ENCODE measurements at places on chromosomes 5 and 9. TPM values are rescaled to one million over a fixed set of nuclear protein-coding genes. Genes with fewer than 3 reads are reported as not detected.

GRCh38 chr5:112412346-112412745 lies 6.7 kb downstream of the EPB41L4A start:
- DNase-seq = no peak
- no peaks in the 10 kb centered on the region for H3K4me1 ChIP-seq
- no peak overlapping the region for H3K4me3 ChIP-seq
- H3K36me3 ChIP-seq = no peaks in the 10 kb centered on the region

- DNase-seq = no peak
- no peaks in the 10 kb centered on the region for H3K27me3 ChIP-seq
- peaks cover 56% of the 10 kb centered on the region for H3K4me1 ChIP-seq
- H3K27ac ChIP-seq = peak overlapping the region; percentile 97
Observed at GRCh38 chr9:134375430-134376385, 49.5 kb downstream of the RXRA start.

GRCh38 chr9:88829276-88829675 lies 162.0 kb upstream of the S1PR3 start:
- no peak for DNase-seq
- no peaks in the 10 kb centered on the region for H3K27me3 ChIP-seq
- no peaks in the 10 kb centered on the region for H3K4me1 ChIP-seq
- H3K27ac ChIP-seq = no peak overlapping the region
- H3K4me3 ChIP-seq = no peak overlapping the region

DNA sequence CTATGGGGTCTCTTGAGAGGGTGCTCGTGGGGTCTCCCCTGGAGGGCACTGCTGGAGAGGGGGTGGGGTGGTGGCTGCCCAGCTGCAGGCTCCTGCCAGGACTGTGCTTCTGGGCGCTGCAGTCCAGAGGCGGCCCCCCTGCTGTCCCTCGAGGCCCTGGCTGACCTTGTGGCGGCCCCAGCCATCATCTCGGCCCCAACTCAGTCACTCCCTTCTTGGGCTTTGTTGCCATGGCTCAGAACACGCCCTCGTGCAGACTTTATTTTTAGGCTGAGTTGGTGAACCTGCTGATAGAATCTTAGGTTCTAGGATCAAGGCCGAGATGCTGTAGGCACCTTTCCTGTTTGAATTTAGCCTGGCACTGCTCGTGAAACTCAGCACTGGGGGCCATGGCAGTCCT lies 22.8 kb downstream of the FBXW5 start:
- H3K36me3 ChIP-seq = no peaks in the 10 kb centered on the region
- H3K27me3 ChIP-seq = no peaks in the 10 kb centered on the region
- DNase-seq = no peak
- no peaks in the 10 kb centered on the region for H3K4me1 ChIP-seq
- no peak overlapping the region for H3K4me3 ChIP-seq

GLRA1 gene
- not detected for total RNA-seq

- no peaks in the 10 kb centered on the region for H3K36me3 ChIP-seq
- no peaks in the 10 kb centered on the region for H3K27me3 ChIP-seq
- H3K4me3 ChIP-seq = no peak overlapping the region
- no peak overlapping the region for H3K27ac ChIP-seq
Observed at GRCh38 chr9:20442461-20443319, 179.6 kb downstream of the MLLT3 start.

DUSP1 gene
- 752 TPM for total RNA-seq

- H3K27ac ChIP-seq = no peak overlapping the region
- no peak overlapping the region for H3K4me3 ChIP-seq
- no peak for DNase-seq
- H3K27me3 ChIP-seq = no peaks in the 10 kb centered on the region
- H3K36me3 ChIP-seq = no peaks in the 10 kb centered on the region
Observed at GRCh38 chr5:156755421-156756087, 94.5 kb upstream of the PPP1R2B start.

MROH2B gene
- not detected for total RNA-seq

- H3K27ac ChIP-seq = no peak overlapping the region
- no peaks in the 10 kb centered on the region for H3K4me1 ChIP-seq
Observed at GRCh38 chr9:28456861-28457260, 883.6 kb upstream of the C9orf72 start.

GRCh38 chr5:31193591-31194467 lies at the start of gene CDH6:
Gene CDH6, plus strand, starts transcription at chr5:31193686. Its CDS starts 73,788 bp downstream, at chr5:31267474.
- no peak for DNase-seq
- no peaks in the 10 kb centered on the region for H3K4me1 ChIP-seq
- H3K27ac ChIP-seq = no peak within 1 kb of the TSS
- H3K36me3 ChIP-seq = no peaks in the 10 kb centered on the region
- H3K27me3 ChIP-seq = no peaks in the 10 kb centered on the region

EXD3 gene
- total RNA-seq = 7.7 TPM

DNA sequence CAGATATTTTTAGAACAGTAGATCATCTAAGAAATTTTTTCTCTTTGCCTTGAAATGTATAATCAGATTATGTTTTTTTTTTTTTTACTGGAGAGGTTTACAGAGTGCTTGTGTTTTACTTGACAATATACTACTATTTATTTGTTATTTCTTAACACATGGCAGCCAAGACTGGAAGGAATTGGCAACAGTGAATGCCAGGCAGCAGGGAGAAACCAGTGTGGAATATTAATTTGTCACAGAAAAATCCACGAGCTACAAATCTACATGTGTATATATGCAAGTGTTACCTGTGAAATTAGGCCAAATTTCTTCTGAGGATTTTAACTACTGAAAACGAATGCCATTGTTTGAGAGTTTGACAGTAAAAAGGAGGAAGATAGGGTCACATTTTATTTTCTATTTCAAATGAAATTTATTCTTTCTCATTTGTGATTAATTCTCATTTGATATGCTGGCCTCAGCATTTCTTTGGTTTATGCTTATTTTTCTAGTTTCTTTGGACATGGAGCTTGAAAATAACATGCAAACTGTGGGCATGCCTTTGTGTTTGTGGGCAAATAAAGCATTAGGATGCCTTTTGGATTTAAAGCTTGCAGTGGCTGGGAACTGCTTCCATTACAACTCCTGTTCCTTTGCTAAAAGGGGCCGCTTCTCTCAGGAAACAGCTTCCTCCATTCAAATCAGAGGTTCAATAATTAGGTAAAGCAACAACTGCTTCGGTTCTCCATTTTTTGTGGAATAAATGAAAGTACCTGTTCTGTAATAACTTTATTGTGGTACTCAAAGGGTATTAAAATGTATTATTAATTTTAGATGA lies 39.0 kb upstream of the ZFYVE16 start:
- no peaks in the 10 kb centered on the region for H3K36me3 ChIP-seq
- no peak for DNase-seq
- H3K4me1 ChIP-seq = no peaks in the 10 kb centered on the region
- no peaks in the 10 kb centered on the region for H3K27me3 ChIP-seq

DNA sequence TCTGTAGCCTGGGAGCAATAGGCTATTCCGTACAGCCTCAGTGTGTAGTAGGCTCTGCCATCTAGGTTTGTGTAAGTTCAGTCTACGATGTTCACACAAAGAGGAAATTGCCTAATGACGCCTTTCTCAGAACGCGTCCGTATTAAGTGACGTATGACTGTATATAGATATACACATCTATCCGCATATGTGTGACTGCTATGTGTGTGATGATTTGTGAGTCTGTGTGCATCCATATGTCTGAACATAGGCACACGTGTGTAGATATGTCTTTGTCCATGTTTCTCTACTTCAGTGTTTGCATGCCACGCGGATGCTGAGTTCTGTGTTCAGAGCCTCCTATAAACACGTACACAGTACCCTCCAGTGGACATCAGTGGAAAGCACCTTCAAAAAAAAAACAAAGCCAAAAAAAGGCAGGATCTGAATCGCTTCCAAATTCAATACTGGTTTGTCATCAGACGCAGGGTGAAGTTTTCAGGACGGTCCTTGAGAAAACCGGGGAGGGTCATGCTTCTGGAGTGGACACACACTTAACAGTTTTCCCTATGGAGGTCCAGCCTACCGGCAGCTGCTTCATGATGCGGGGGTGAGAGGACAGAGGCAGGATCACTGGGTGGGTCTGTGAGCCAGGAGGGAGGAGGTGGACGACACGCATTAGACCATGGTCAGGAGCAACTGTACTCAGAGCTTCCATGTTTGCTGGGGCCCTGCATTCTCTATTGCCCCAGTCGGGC lies 29.5 kb upstream of the ALDH1B1 start:
- H3K4me3 ChIP-seq = no peak overlapping the region
- no peak overlapping the region for H3K27ac ChIP-seq
- no peaks in the 10 kb centered on the region for H3K4me1 ChIP-seq
- no peak for DNase-seq
- H3K36me3 ChIP-seq = no peaks in the 10 kb centered on the region

DNA sequence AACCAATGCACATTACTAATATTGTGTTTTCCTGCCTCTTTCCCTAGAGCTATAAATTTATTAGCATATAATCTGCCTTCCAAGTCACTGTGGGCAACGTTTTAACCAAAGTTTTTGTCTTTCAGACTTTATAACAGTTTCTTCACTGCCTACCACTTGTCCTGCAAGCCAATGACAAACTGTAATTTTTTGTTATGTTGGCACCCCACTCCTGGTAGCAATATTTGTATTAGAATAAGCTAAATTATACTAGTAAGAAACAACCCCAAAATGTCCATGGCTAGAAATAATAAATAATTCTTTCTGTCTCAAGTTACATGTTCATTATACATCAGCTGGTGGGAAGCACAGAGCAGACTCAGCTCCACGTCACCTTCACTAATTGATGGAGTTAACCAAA lies 51.7 kb downstream of the ATPSCKMT start:
- DNase-seq = no peak
- H3K36me3 ChIP-seq = no peaks in the 10 kb centered on the region
- H3K4me3 ChIP-seq = no peak overlapping the region
- no peaks in the 10 kb centered on the region for H3K4me1 ChIP-seq

- peak overlapping the region; percentile 49 for H3K4me3 ChIP-seq
- H3K36me3 ChIP-seq = no peaks in the 10 kb centered on the region
- peak overlapping the region; percentile 89 for H3K27ac ChIP-seq
- peak; percentile 37 for DNase-seq
- H3K27me3 ChIP-seq = no peaks in the 10 kb centered on the region
Observed at GRCh38 chr9:121301881-121302286, 33.9 kb downstream of the GSN start.

RXRA gene
- 31.0 TPM for total RNA-seq

PHF24 gene
- 0.15 TPM for total RNA-seq

DNA sequence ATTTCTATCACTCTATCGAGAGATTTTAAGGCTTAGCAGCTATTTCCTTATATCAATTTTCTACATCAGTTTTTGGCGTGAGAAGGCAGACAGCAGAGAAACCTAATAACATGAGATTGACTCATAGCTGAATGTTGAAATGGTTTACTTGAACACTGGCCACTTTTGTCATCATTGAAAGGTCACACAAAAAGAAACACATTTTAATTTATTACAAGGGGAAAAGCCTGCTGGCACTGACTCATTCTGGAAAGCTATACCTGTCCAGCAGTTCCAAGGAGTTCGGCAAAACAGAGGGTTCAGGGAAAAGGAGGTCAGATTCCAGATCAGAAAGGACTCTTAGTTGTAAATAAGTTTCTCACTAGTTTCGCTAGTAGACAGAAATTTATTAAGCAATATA lies 566.4 kb downstream of the DNAH5 start:
- no peak overlapping the region for H3K27ac ChIP-seq
- H3K4me1 ChIP-seq = no peaks in the 10 kb centered on the region
- DNase-seq = no peak
- no peaks in the 10 kb centered on the region for H3K36me3 ChIP-seq

DNA sequence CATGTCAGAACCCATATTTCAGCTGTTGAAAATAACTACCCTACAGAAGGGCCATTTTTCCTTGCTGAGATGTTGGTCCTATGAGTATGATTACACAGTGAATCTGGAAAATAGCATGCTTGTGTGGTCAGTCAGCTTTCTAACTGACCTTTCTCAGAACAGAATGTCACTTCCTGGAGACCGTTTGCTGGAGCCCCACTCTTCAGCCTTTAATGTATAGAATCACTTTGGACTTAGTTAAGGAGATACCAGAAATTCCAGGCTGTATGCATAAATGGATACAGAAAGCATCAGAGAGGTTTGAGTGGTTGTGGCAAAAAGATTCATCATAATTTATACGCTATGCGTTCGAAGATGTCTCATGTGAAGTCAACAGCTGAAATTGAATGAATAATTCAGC lies 488.1 kb downstream of the EBF1 start:
- no peaks in the 10 kb centered on the region for H3K27me3 ChIP-seq
- H3K27ac ChIP-seq = no peak overlapping the region
- no peak overlapping the region for H3K4me3 ChIP-seq
- no peaks in the 10 kb centered on the region for H3K4me1 ChIP-seq

TMC1 gene
- total RNA-seq = under 0.01 TPM

SLC46A2 gene
- 0.66 TPM for total RNA-seq

DNA sequence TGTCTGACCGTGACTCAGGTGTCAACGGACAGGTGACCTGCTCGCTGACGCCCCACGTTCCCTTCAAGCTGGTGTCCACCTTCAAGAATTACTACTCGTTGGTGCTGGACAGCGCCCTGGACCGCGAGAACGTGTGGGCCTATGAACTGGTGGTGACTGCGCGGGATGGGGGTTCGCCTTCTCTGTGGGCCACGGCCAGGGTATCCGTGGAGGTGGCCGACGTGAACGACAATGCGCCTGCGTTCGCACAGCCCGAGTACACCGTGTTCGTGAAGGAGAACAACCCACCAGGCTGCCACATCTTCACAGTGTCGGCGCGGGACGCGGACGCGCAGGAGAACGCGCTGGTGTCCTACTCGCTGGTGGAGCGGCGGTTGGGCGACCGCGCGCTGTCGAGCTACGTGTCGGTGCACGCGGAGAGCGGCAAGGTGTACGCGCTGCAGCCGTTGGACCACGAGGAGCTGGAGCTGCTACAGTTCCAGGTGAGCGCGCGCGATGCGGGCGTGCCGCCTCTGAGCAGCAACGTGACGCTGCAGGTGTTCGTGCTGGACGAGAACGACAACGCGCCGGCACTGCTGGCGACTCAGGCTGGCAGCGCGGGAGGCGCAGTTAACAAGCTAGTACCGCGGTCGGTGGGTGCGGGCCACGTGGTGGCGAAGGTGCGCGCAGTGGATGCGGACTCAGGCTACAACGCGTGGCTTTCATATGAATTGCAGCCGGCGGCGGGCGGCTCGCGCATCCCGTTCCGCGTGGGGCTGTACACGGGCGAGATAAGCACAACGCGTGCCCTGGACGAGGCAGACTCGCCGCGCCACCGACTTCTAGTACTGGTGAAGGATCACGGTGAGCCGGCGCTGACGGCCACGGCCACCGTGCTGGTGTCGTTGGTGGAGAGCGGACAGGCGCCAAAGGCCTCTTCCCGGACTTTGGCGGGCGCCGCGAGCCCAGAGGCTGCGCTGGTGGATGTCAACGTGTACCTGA lies 1.8 kb downstream of the PCDHA11 start:
- DNase-seq = no peak
- H3K27me3 ChIP-seq = no peaks in the 10 kb centered on the region
- no peaks in the 10 kb centered on the region for H3K4me1 ChIP-seq
- H3K4me3 ChIP-seq = no peak overlapping the region

S1PR3 gene
- 18.7 TPM for total RNA-seq

GRCh38 chr9:131227959-131228460 lies 48.3 kb downstream of the FAM78A start:
- no peaks in the 10 kb centered on the region for H3K27me3 ChIP-seq
- H3K27ac ChIP-seq = no peak overlapping the region
- DNase-seq = no peak
- peak overlapping the region; percentile 13 for H3K4me3 ChIP-seq
- H3K36me3 ChIP-seq = no peaks in the 10 kb centered on the region

- no peaks in the 10 kb centered on the region for H3K4me1 ChIP-seq
- H3K36me3 ChIP-seq = no peaks in the 10 kb centered on the region
- H3K4me3 ChIP-seq = no peak overlapping the region
- no peak overlapping the region for H3K27ac ChIP-seq
Observed at GRCh38 chr5:66646570-66646969, 50.4 kb downstream of the MAST4 start.

- H3K4me1 ChIP-seq = no peaks in the 10 kb centered on the region
- no peaks in the 10 kb centered on the region for H3K36me3 ChIP-seq
- no peak overlapping the region for H3K4me3 ChIP-seq
- DNase-seq = no peak
Observed at GRCh38 chr5:110094109-110094508, 404.4 kb downstream of the MAN2A1 start.
